ENCODE measurements at places on chromosomes 7 and 10. TPM values are rescaled to one million over a fixed set of nuclear protein-coding genes. Genes with fewer than 3 reads are reported as not detected.

The NPFFR1 gene
- total RNA-seq: 0.19 TPM

The INMT gene
- 40.2 TPM for total RNA-seq

GRCh38 chr10:123538401-123539320 lies 127.5 kb upstream of the GPR26 start:
- no peak overlapping the region for H3K4me3 ChIP-seq
- no peak for DNase-seq
- H3K27me3 ChIP-seq: no peaks in the 10 kb centered on the region

- H3K27ac ChIP-seq: no peak overlapping the region
- no peaks in the 10 kb centered on the region for H3K36me3 ChIP-seq
- DNase-seq: no peak
Observed at GRCh38 chr10:52744057-52744805, 28.4 kb downstream of the MBL2 start.

DNA sequence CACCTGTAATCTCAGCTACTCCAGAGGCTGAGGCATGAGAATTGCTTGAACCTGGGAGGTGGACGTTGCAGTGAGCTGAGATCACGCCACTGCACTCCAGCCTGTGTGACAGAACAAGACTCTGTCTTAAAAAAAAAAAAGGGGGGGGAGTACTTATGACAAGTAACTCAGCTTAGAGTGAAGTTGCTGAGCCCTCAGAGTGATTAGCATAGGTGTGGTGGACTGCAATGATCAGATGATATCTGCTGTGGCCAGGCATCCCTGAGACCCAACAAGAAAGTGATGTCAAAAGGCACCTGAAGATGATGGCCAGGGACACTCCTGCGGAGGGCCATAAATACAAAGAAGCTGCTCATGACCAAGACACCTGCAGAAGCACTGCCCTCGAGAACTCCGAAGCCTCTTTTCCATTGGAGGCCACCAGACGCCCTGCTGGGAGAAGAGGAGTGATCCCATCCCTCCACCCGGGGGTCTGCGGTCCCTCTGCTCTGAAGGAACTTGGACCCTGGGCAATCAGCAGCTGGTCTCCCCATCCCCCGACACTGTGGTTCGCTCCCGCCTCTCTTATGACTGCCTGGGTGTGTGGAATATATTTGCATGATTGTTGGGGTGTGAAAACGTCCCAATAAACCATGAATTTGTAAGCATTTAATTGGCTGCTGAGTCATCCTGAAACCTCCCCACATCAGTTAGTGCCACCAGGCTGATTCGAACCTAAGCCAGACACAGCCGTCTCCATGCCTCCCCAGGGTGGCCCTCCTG lies 46.0 kb downstream of the RASGEF1A start:
- H3K27me3 ChIP-seq: peaks cover 45% of the 10 kb centered on the region
- H3K4me3 ChIP-seq: no peak overlapping the region
- no peaks in the 10 kb centered on the region for H3K4me1 ChIP-seq
- no peak for DNase-seq
- no peaks in the 10 kb centered on the region for H3K36me3 ChIP-seq

The TMEM130 gene
- total RNA-seq: not detected

DNA sequence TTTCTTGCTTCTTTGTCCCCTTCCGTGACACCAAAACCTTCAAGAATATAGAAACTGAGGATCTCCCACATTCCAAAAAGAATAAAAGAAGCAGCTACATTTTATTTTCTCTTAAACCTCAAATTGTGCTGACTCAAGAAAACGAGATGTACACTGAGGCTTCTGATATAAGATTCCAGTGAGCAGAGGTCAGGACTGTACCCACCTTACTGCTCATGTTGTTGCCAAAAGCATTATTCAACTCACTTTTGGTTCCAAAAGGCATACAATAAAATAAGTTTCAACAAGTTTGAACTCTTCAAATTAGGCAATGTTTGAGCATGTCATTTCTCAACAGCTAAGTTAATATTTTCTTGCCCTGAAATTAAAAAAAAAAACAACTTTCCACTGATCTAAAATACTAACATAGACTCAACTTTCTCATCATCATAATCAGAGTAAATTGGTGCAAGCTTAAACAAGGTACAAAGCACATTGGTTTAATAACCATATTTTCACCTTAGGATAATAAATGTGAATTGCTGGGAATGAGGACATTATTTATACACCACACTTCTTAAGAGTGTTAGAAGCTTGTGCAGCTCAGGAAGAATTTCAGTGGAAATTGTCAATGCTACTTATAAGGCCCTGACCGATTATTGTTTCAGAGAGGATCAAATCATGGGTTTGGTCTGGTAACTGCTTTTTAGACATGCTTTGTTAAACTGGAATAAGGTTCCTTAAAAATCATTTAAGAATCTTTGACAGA lies 629.0 kb upstream of the IGFBP3 start:
- H3K36me3 ChIP-seq: no peaks in the 10 kb centered on the region
- no peak for DNase-seq
- H3K27ac ChIP-seq: no peak overlapping the region
- no peaks in the 10 kb centered on the region for H3K4me1 ChIP-seq
- H3K27me3 ChIP-seq: no peaks in the 10 kb centered on the region

The CCDC136 gene
- total RNA-seq: 0.15 TPM

GRCh38 chr10:118662228-118663035 lies 67.0 kb upstream of the PRLHR start:
- no peak overlapping the region for H3K4me3 ChIP-seq
- no peaks in the 10 kb centered on the region for H3K36me3 ChIP-seq
- no peaks in the 10 kb centered on the region for H3K4me1 ChIP-seq
- DNase-seq: no peak

DNA sequence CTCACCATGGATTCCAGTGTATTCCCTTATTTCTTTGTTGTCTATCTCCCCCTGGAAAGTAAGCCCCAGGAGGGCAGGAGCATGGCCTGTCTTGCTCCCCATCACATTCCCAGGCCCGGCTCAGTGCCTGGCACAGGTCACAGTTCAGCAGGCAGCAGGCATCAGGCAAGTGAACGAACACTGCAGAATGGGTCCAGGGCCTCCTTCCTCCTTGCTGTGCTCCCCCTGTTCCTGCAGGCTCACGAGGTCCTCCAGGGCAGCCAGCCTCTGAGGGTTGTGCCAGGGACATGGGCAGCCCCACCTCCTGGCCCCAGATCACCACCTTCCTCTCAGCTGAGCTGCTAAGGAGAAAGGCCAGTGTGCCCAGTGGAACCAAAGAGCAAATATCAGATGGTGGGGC lies 41.8 kb downstream of the PDLIM1 start:
- no peaks in the 10 kb centered on the region for H3K36me3 ChIP-seq
- H3K27me3 ChIP-seq: no peaks in the 10 kb centered on the region
- H3K4me3 ChIP-seq: no peak overlapping the region

The IL6 gene
- not detected for total RNA-seq

The CPA4 gene
- 7.8 TPM for total RNA-seq

DNA sequence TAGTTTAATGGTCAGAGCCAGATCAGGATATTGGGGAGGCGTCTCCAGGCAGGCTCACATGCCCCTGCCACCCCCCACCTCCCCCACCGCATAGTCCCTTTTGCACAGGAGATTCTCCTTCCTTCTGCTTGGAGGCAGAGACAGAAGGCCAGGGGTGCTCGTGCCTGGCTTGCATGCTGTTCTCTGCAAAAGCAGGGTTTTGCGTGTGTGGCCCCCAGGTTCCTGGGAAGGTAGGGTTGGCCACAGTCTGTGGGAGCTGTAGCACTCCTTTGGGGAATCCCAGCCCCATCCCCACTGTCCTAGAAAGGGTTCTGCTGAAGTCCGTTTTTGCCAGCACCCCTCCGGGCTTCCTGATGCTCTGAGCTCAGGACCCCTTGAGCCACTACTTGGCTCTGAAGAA lies 1.9 kb upstream of the TCERG1L start:
- no peaks in the 10 kb centered on the region for H3K36me3 ChIP-seq
- H3K27me3 ChIP-seq: peaks cover 87% of the 10 kb centered on the region
- DNase-seq: no peak
- no peak overlapping the region for H3K4me3 ChIP-seq

DNA sequence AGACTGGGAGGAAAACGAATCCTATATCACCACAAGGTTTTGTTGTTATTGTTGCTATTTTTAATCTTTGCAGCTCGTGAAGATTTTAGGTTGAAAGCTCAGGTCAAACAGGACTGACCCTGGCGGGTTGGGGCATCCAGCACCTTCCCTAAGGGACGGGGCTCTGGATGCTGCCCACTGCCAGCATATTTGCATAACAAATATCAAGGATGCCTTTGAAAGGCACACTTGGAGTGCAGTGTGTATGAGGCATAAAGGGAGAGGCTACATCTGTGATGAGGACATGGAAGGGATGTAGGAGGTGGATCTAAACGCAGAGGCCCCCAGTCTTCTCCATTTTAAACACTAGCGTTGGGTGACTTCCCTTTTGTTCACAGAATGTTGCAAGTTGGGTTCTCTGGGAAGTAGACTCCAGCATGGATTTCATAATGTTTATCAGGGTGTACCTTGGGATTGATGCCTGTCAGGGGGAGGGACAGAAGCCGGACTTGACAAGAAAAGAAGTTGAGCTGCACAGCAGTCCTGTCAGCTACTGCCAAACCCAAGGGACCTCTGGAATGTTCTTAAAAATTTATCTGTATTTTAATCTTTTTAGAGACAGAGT lies 181.1 kb upstream of the IMMP2L start:
- H3K27me3 ChIP-seq: no peaks in the 10 kb centered on the region
- DNase-seq: no peak
- H3K27ac ChIP-seq: no peak overlapping the region
- no peaks in the 10 kb centered on the region for H3K4me1 ChIP-seq

The LBX1 gene
- total RNA-seq: not detected

DNA sequence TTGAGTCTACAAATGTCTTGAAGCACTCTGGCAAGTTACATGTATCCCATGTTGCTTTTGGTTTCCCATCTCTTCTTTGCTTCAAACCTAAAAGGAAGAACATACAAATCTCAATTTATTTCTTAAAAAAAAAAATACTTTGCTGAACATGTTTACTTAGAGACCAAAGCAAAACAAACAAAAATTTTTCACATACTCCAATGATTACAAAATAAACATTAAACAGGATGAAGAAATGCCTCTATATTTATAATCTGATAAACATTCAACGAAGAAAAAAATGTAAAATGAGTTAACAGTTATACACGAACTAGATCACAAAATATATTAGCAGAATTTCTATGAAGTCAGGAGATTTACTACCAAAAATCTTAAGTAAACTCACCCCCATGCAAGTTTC lies 31.3 kb downstream of the FAM204A start:
- no peak overlapping the region for H3K4me3 ChIP-seq
- H3K36me3 ChIP-seq: no peaks in the 10 kb centered on the region
- H3K27me3 ChIP-seq: no peaks in the 10 kb centered on the region
- H3K4me1 ChIP-seq: no peaks in the 10 kb centered on the region

Data from esophagus squamous epithelium (tissue), 5 donors.